Urinary bladder (tissue), 4 donors: ENCODE measurements at places on chromosomes 11 and 22. TPM values are rescaled to one million over a fixed set of nuclear protein-coding genes. Genes with fewer than 3 reads are reported as not detected.

DNA sequence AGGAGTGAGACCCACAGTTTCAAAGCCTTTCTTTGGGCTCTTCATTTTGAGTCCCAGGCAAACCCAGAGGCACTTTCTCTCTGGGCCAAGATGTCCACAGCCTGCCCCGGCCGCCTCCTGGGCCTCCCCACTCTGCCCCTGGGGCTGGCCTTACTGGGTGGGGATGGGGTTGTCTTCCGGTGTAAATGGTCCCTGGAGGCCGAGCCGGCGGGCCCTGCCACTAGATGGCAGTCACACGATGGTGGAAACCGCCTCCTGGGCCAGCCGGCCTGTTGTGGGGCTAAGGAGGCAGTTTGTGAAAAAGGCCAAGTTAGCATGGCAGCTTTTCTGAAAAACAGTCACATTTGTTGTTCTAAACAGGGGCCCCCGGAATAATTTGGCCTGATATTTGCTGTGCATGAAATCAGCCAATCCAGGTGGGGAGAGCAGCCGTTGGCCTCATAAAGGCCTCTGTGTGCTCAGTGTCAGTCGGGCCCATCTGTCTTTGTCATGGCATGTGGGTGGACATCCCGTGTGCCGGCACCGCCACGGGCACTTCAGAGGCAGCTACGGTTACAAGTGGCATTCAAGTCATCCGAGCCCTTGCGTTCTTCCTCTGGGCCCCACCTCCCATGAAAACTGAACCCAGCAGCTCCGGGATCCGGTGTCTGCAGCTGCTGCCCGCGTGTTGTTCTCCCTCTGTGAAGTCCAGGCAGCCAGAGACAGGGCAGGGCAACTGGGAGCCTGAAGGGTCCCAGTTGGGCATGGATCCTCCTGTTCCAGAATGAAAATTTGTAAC lies 6.5 kb downstream of the MRPL23 start:
- no peak for DNase-seq

DNA sequence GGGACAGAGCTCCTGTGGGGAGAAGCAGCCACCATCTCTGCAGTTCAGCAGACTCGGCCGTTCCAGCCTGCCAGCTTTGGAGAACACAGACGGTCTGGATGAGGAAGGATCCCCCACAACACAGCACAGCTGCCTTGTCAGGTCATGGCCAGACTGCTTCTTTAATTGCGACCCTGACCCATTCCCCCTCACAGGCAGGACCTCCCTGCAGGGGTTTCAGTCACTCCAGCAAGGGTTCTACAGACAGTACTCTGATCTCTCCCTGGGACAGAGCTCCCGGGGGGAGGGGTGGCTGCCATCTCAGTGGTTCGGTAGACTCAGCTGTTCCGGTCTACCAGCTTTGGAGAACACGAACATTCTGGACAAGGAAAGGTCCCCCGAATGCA lies 173.5 kb downstream of the TTC28 start:
- no peak for DNase-seq

DNA sequence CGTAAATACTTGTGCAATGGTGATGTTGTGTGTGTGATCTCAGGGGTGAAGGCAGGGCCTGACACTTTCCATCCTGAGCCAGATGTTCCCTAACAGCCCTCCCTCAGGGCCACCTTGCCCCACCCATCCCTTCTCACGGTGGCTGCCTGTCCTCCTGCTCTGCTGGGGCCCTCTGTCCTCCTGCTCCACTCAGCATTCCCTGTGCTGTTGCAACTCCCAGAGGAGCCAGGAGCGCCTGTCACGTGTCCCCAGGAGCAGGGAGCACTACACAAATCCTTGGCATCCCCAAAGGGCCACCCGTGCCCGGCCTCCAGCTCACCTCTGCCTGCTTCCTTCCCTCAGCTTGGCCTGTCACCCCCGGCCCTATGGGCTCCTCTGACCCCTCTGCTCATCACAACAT lies 10.2 kb upstream of the CSNK1E start:
- no peak for DNase-seq

- no peak for DNase-seq
These were observed 8.9 kb upstream of the UCP2 start for GRCh38 chr11:73991471-73992006.

Gene C11orf91
- total RNA-seq = not detected

Gene ALX4
- total RNA-seq = 1.5 TPM
